ENCODE measurements at places on chromosomes 1 and 21.

DNA sequence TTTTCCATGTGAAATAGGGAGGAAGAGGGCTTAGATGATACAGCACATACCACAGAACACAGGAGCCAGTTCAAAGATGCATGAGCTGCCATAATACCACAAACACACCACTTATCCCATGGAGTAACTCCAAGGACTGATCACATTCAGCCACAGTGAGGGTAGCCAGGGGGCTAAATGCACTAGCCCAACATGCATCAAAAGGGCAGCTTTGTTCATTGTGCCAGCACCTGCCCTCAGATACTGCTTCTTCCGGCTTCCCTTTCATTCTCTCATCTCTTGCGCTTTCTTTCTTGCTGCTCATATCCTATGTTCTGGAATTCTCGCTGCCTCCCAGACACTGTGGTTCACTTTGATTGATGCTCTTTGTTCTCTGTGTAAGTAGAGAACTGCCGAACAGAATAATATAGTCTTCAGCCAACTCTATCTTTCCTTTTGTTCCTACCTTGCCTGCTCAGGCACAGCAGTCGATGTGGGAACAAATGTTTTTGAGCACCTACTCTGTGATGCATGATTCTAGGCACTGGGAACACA is 50.0 kb upstream of the SYT6 start:
- no peak for DNase-seq

GRCh38 chr1:68291688-68292384 is 59.5 kb upstream of the WLS start:
- DNase-seq, result no peak

GRCh38 chr1:184199438-184200085 is 148.0 kb downstream of the TSEN15 start:
- DNase-seq, result peak; percentile 6

- no peak for DNase-seq
These were observed 468.8 kb downstream of the USP25 start for GRCh38 chr21:16198546-16198945.

- no peak for DNase-seq
These were observed 215.8 kb downstream of the MATN1 start for GRCh38 chr1:30507401-30508174.

DNA sequence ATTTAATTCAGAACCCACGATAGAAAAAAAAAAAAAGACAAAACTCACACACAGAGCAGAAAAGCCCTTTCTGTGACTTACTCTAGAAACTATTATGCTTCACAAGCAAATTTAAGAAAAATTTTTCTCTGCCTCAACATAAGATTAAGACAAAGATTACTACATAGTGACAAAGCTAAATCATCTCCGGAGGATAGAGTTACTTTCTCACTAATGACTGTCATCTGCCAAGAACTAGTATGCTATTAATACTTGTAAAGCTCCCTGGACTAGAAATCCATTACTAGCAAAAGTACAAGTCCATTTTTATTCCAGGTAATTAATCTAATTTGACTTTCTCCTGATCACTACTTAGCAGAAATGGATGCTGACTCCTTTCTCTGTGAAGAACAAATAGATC is 25.9 kb downstream of the GREM2 start:
- DNase-seq, result no peak

DNA sequence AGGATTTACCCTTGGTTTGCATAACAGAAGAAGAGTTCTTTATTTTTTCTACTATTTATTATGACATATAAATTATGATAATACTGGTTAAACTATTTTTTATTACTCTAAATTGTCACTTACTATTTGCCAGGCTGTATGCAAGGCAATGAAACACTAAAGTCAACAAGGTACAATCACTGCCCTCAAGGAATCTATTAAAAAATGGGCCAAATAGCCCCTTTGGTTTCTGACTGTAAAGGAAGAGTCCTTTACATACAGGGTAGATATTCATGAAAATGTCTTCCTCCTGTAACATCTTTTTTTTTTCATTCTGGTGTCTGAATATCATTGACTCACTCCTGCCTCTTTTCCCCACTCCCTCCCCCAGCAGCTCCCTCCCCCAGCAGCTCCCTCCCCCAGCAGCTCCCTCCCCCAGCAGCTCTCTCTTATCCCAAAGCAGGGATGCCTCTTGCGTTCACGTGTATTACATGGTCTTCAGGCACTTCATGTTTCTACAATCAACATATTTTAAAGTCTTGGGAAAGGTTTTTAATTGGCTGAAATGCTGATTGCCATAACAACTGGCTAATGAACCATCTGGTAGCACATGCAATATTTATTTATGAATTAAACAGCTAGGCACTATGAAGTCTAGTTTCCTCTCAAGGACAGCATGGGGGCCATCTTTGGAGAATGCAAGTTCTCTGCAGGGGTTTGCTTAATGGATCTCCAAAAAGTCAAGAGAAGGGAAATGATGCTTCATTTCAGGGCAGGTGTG is 400.4 kb upstream of the PLXNA2 start:
- no peak for DNase-seq

DNA sequence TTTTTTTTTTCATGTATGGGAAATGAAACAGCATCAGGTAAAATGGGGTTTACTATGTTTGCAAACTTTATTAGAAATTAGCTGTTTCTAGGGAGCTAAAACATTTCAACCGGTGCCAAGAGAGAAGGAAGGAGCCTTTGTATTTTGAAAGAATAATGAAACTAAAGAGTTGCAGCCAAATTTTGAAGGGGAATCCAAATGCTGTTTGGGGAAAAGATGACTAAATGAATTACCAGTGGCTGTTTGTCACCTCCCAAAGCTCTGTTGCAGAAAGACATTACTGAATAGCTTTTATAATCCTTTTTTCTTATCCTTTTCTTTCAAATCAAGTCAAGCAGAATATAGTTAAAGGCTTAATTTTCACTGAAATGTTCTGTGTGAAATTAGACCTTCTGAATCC is 591.3 kb upstream of the ADGRL2 start:
- no peak for DNase-seq

Data from EL (cell line).